IgD-negative memory B cell (primary cell): ENCODE measurements at places on chromosomes 3 and 15. TPM values are rescaled to one million over a fixed set of nuclear protein-coding genes. Genes with fewer than 3 reads are reported as not detected.

Gene TAMM41
- polyA plus RNA-seq = 40.0 TPM

Gene TM6SF1
- 0.29 TPM for polyA plus RNA-seq

Gene GOLGA6A
- polyA plus RNA-seq = not detected

Gene ATP1B3
- 73.4 TPM for polyA plus RNA-seq

Gene SNX22
- 55.3 TPM for polyA plus RNA-seq

Gene SMC4
- 49.6 TPM for polyA plus RNA-seq

Gene SELENOK
- polyA plus RNA-seq = 121 TPM
